Tongue (tissue), 3 donors: ENCODE measurements at places on chromosomes 2 and 18.

DNA sequence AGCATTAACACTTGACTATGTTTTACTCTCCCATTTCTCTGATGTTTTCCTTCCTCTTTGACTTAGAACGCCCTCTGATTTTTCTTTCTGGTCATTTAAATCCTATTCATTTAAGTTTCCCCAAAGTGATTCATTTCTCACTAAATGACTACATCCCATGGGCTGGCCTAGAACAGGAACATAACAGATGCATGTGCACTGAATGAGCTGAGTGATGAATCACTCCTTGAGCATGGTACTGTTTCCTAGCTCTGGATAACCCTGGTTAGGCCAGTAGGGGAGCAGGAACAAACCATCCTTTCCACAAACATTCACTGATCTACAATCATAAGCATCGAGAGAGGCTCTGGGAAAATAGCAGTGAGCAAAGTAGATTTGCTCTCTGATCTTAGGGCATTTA is 221.9 kb upstream of the SETBP1 start:
- no peak for DNase-seq

- DNase-seq: no peak
Measured at GRCh38 chr18:39774957-39775598, 2180.0 kb upstream of the PIK3C3 start.

DNA sequence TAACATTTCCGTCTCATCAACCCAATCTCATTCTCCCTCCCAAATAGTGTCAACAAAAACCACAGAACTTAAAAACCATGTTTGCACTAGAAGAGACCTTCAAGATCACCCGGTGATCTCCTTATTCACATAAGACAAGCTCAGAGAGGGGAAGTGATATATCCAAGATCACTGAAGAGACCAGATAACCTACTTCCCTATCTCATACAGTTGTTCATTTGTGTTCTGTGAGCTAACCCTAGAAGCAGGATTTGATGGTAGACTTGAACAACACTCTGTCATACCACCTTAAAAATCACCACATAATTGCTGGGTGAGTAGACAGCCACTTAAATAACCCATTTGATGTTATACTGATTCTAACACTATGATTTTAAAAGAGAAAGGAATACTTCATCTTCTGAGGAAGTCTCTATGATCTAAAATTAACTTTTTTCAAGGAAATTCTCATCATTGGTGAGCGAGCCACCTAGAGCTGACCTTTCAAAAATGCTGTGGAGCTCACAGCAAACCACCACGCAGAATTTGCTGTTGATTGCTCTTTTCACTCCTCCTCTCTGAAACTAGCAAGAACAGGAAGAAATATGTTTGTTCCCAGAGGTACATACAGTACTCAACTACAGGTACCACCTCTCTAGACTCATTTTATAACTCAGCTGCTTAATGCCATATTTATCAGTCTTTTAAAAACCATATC is 15.1 kb downstream of the AAK1 start:
- no peak for DNase-seq

DNA sequence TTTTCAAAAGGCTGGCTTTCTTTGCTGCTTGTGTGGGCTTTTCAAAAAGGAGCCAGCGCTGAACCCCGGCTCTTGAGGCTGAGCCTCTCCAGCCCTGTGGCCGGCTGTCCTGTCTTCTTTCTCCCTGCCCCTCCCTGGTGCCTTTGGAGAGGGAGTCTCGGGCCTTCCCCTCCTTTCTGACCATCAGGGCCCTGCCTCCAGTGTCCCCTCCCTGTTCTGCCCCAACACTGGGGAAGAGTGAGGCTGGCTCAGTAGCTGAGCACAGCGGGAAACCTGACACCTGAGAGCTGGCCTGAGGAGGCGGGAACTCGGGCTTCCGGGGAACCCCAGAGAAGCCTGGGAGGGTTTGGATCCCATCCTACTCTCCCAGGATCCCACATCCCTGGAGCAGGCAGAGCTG is 232.1 kb downstream of the LOXHD1 start:
- DNase-seq: no peak

- no peak for DNase-seq
Measured at GRCh38 chr2:238777369-238778067, 70.4 kb upstream of the TWIST2 start.

- peak; percentile 16 for DNase-seq
Measured at GRCh38 chr2:55885127-55885943, 38.2 kb downstream of the EFEMP1 start.

DNA sequence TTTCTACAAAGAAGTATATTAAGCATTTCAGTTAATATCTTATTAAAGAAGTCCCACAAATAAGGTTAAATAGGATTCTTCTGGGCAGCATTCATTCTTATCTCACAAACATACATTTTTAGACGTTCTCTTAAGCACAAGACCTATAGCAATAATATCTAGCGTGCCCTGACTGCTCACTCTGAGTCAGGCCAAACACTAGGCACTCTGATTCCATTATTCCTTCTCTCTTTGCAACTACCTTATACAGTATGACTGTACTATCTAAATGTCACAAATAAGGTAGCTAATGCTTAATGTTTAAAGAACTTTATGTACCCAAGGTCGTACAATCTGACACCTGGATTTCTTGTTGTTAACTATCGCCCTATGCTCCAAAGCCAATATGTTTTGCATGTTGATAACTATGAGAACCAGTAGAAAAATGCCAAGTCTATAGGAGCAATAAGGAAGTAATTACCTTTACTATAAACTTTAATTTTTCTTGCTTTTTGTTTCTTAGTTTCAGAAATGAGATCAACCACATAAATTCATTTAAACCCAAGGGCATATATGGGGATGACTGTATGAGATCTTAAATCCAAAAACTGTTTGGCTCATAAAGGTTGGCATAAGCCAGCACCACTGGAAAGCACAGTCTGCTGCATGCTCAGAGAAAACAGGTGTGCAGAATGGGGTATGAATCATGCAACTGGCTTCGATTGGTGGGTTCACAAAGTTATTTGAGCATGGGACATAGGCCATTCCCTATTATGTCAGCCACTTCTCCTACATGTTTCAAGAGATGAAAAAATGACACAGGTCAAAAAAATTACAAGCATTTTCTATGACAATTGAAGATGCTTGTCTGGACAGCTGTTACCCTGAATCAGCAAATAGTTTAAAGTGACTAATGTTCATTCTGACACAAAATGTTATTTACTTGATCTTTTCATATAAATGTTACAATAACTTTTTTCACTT is 352.0 kb downstream of the IRS1 start:
- DNase-seq: peak; percentile 57

DNA sequence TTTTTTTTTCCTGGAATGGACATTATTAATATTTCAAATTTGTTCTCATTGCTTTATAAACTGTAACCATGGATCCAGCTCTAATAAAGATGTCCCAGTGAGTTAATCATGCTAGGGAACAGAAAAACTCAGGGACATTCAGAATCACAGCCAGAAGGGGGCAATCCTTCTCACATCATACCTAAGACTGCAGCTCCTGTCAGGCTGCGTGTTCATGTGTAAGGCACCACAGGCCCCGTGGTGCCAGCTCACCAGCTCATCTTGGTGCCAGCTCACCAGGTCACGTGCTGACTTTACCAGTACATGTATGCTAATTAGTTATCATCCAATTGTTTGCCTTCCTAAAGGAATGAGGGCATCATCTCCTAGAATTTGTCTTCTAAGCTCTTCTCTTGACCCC is 84.7 kb upstream of the NEDD4L start:
- DNase-seq: peak; percentile 25

- DNase-seq: no peak
Measured at GRCh38 chr2:12442476-12442847, 274.3 kb upstream of the TRIB2 start.

DNA sequence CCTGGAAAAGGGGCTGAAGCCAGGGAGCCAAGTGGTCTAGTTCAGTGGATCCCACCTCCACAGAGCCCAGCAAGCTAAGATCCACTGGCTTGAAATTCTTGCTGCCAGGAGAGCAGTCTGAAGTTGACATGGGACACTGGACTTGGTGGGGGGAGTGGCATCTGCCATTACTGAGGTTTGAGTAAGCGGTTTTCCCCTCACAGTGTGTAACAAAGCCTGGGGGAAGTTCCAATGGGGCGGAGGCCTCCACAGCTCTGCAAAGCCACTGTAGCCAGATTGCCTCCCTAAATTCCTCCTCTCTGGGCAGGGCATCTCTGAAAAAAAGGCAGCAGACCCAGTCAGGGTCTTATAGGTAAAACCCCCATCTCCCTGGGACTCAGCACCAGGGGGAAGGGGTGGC is 144.4 kb downstream of the PTPRM start:
- DNase-seq: no peak
